Frontal cortex (tissue), 4 donors: ENCODE measurements at places on chromosomes 13 and 19.
A peak's percentile ranks its signal among the peaks of the same experiment; 100 is the strongest.

GRCh38 chr13:33233547-33233946, 52.0 kb downstream of the STARD13 start:
- no peak for DNase-seq

DNA sequence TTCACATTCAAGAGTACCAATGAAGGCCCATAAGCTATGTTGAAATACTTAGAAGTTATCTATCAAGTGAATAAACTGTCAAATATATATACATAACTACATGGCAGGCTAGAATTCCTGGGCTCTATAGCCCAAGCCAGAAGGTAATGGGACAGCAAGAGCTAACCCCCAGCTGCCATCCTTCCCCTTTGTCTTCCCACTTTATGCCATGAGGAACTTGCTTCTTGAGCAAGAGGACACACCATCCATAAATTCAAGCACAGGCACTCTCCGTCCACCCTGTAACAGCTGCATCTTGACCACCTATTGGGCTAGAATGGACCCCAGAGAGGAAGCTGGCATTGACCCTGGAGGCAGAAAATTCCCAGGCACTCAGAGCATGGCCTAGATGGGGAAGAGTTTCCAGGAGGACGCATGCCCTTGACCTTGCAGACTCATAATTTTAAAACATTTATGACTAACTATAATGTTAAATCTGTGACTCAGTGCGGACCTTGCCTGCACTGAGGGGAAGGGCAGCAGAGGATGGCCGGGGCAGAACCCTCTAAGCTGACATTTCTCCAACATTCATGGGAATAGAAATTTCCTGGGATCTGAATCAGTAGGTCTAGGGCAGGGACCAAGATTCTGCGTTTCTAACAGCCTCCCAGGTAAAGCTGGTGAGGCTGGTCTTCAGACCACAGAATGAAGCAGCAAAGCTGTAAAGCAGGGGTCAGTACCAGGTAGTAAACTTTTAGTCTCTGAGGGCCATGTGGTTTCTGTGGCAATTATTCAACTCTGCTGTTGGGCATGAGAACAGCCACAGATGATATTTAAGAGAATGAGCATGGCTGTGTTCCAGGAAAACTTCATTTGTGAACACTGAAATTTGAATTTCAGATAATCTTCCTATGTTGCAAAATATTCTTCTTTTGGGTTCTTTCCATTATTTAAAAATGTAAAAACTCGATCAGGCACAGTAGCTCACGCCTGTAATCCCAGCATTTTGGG, 71.4 kb upstream of the CLDN10 start:
- no peak for DNase-seq

DNA sequence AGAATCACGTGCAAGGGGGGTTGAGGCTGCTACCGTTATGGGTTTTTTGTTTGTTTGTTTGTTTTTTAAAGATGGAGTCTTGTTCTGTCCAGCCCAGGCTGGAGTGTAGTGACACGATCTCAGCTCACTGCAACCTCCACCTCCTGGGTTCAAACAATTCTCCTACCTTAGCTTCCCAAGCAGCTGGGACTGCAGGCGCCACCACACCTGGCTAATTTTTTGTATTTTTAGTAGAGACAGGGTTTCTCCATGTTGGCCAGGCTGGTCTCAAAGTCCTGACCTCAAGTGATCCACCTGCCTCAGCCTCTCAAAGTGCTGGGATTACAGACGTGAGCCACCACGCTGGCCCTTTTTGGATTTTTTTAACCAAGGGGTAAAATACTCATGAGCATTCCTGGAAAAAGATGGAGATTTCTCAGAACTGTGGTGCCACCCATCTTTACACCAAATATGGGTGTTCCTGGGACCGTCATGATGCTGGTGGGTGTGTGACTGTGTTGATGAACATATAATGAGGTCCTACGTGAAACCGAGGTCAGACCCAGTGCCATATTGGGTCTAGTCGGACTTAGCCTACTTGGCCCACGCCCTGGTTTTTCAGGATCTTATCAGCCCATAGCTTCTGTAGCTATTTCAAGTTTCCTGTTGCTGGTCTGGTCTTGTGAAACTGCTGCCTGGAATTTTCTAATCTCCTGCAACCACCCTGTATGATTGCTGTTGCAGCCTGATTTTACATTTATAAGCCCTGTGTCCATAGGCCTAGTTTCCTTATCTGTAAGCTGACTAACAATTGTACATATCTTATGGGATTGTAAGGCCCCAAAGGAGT, 6.2 kb downstream of the PPP1R15A start:
- DNase-seq, result no peak

GRCh38 chr13:80215368-80215767, 125.6 kb downstream of the SPRY2 start:
- no peak for DNase-seq

DNA sequence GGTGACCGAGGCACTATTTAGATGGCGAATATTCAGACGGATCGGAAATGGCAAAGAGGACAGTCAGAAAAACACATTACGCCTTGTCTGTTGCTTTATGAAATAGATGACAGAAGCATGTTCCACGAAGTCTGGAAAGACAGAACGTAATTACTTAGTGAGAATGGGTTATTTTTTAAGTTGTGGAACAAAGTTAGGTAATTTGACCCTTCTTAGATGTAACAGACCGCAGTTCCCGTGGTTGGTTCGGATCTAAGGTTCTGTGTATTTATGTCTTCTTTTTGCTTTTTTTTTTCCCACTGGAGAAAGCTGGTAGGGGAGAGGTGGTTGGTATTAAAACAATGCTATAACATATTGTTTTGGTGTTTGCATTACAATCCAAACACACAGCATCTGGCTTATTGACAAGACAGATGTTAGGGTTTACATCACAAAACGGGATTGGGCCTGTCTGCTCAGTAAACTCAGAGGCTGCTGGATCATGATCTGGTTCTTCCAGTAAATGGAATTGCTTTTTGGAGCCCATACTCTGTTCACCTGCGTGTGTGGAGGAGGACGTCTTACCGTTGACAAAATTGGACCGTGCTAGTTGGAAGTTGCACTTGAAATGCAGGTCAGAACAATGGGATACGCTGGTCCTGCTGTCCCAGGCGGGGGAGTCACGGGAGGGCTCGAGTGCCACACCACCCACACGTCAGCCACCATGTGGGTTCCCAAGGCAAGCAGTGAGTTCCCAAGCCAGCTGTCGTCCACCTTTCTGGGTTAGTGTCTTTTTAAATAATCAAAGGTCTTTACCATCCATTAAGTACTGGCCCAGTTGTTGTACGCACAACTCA, 13.8 kb downstream of the ATP11A start:
- no peak for DNase-seq

- peak; percentile 57 for DNase-seq
Observed at GRCh38 chr19:14118165-14119051, 846 bp upstream of the PRKACA start.

GRCh38 chr13:52934258-52934657, 85.8 kb upstream of the PCDH8 start:
- no peak for DNase-seq

GRCh38 chr13:51298812-51299211, 40.7 kb upstream of the SERPINE3 start:
- no peak for DNase-seq

- no peak for DNase-seq
Observed at GRCh38 chr13:102993348-102993747, 72.9 kb downstream of the SLC10A2 start.

GRCh38 chr19:38877781-38878574, at the start of gene RINL:
TSS of gene RINL (minus strand) at chr19:38878275. CDS start at chr19:38876742, 1,533 bp downstream.
- DNase-seq, result peak; percentile 18

DNA sequence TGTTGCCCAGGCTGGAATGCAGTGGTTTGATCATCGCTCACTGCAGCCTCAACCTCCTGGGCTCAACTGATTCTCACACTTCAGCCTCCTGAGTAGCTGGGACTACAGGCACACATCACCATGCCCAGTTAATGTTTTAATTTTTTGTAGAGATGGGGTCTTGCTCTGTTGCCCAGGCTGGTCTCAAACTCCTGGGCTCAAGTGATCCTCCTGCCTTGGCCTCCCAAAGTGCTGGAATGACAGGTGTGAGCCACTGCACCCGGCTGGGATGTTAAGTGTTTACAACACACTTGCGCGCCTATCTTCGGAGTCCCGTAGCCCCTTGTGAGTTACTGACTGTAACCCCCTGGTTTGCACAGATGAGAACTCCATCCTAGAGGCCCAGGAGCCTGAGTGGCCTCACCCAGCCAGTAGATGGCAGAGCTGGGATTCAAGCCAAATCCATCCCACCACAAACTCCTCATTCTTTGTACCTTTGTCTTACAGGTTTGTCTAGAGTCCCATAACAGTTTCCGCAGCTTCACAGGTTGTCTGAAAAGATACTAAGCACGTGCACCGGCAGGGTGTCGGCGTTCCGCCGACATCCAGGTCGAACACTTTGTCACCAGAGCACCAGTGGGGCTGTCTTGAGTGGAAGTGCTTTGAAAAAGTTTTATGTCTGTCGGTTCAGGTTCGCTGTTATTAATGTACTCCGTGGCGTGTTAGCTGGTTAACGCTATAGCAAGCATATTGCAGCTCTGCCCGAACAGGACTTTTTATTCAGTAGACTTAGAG, 14.7 kb downstream of the MAG start:
- no peak for DNase-seq

GRCh38 chr13:45966715-45967114, 85.8 kb downstream of the ZC3H13 start:
- DNase-seq, result no peak

- no peak for DNase-seq
Observed at GRCh38 chr19:16938211-16938610, 49.4 kb downstream of the F2RL3 start.

- no peak for DNase-seq
Observed at GRCh38 chr19:35351411-35352176, 3.9 kb downstream of the FFAR1 start.

DNA sequence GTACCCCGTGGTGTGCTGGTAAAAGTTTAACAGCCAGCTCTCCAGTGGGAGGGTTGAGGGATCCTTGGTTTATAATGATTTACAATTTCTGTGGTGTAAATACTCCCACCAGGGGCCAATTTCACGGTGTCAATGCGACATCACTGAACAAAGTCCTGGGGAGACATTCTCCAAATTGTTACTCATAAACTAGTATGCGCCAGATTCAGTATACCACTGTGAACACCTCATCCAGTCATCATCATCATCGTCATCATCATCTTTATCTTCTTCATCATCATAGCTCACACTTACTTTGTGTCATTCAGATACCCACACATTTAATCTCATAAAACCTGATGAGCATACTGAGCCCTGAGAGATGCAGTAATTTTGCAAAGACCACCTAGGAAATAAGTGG, 17.2 kb upstream of the TNFSF14 start:
- DNase-seq, result no peak

- no peak for DNase-seq
Observed at GRCh38 chr19:17681505-17682125, 6.5 kb downstream of the UNC13A start.

- DNase-seq, result no peak
Observed at GRCh38 chr19:11252665-11253355, 9.5 kb downstream of the DOCK6 start.
